Stimulated activated CD4-positive, alpha-beta T cell treated with anti-CD3 and anti-CD28 coated beads, TNF-alpha, amount 100 ng/mL, for 48 hours (primary cell): ENCODE measurements at places on chromosomes 7 and 10.

GRCh38 chr7:25786936-25787335 is 365.1 kb upstream of the NFE2L3 start:
- no peak for DNase-seq

GRCh38 chr10:35716776-35717175 is 74.7 kb upstream of the FZD8 start:
- DNase-seq = no peak

- DNase-seq = no peak
These were observed 20.6 kb upstream of the CELF2 start for GRCh38 chr10:10996966-10997620.

DNA sequence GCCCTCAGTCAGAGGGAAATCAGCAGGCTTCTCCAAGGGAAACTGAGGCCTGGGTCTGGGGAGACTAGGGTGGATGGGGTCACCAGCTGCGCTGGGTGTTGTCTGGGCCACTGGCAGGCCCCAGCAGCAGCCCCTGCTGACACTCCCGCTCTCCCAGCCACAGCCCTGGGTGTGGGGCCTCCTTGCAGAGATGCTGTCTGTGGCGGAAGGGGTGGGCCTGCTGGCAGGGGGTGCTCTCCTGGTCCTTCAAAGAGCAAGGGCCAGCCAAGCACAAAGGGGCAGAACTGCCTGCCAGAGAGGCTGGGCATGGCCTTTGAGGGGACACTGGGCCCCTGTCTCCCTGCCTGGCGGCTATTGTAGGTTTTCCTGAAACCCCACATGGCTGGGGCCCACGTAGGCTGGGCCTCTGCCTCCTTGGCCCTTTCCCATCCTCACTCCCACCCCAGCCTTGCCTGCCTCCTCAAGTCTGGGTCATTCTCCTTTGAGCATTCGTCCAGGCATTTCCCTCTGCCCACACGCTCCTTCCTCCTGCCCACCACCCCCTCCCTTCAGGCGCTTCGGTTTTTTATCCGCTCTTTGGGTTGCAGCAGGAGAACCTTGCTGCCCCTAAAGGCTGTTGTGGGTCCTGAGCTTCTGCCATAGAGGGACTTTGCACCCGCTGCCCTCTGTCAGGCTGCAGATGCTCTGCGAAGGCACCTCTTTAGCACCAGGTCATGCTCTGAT is 9.1 kb downstream of the COL13A1 start:
- DNase-seq = no peak

DNA sequence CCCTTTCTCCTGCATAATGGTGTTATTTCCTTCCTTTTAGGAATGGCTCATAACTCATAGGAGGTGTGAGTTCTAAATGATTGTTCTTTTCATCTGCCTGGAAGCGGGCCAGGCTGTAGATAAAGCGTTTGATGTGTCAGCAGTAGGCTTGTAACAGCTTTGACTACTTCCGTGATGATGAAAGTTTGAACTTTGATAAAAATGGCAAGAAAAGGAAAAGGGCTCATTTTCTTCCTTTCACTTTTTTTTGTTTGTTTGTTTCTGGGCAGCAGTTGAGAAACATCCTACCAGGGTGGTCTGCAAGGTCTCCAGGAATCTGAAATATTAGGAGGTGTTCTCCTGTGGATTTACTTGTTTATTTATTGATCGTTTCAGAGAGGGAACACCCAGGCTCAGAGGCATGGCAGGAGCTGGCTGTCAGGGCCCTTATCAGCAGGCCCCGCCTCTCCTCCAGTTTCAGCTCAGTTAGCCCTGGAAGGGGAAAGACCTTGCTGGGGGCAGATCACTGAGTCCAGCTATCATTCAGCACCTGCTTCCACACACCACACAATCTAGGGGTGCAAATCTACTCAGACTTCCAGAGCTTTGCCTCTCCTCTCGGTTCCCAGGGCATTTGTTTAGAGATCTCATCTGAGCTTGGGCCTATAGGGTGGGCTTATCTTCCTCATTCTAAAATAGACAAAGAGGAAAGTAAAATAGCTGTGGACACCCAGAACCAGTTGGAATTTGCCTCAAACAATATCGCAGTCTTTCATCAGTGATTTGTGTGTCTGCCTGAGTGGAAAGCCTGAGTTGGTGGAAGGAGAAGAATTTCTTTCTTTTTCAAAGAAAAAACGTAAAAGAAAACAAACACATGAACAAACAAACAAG is 130.9 kb downstream of the BMPER start:
- DNase-seq = no peak

- DNase-seq = no peak
These were observed 29.9 kb downstream of the HEPACAM2 start for GRCh38 chr7:93196336-93196735.

- no peak for DNase-seq
These were observed 194.2 kb upstream of the MAGI2 start for GRCh38 chr7:79647711-79648110.

- no peak for DNase-seq
These were observed 472.8 kb downstream of the KCNMA1 start for GRCh38 chr10:77164616-77165311.

DNA sequence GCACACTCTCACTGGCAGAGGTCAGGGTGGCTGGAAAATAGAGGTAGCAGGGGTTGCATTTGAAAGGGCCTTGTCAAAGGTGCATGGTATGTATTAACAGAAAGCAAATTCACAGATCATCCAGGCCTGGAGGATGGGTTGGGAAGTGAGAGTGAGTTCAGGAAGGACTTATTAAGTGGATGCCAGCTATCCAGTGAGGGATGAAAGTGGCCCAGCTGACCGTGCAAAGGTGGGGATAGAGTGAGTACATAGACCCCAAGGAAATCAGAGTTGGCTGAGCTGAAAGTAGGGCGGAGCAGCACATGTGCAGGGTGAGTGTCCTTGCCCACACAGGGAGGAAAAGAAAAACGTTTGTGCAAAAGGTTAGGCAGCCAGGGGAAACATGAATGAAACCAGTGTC is 58.1 kb downstream of the HECW1 start:
- no peak for DNase-seq

DNA sequence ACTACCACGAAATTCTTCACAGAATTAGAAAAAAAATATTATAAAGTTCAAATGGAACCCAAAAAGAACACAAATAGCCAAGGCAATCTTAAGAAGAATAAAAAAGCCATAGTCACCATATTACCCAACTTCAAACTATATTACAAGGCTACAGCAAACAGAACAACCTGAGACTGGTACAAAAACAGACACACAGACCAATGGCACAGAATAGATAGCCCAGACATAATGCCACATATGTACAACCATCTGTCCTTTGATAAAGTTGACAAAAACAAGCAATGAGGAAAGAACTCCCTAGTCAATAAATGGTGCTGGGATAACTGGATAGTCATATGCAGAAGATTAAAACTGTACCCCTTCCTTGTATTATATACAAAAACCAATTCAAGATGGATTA is 808.5 kb upstream of the ZWINT start:
- DNase-seq = no peak

- DNase-seq = no peak
These were observed 193.1 kb upstream of the KLF14 start for GRCh38 chr7:130927062-130927461.

GRCh38 chr7:122137251-122138077 is 6.6 kb downstream of the AASS start:
- DNase-seq = no peak
